ENCODE measurements at places on chromosomes 3 and 15.

GRCh38 chr3:189797103-189797750, 166.0 kb downstream of the TP63 start:
- no peak for DNase-seq

- no peak for DNase-seq
Measured at GRCh38 chr3:112635674-112636073, 5.3 kb downstream of the CCDC80 start.

DNA sequence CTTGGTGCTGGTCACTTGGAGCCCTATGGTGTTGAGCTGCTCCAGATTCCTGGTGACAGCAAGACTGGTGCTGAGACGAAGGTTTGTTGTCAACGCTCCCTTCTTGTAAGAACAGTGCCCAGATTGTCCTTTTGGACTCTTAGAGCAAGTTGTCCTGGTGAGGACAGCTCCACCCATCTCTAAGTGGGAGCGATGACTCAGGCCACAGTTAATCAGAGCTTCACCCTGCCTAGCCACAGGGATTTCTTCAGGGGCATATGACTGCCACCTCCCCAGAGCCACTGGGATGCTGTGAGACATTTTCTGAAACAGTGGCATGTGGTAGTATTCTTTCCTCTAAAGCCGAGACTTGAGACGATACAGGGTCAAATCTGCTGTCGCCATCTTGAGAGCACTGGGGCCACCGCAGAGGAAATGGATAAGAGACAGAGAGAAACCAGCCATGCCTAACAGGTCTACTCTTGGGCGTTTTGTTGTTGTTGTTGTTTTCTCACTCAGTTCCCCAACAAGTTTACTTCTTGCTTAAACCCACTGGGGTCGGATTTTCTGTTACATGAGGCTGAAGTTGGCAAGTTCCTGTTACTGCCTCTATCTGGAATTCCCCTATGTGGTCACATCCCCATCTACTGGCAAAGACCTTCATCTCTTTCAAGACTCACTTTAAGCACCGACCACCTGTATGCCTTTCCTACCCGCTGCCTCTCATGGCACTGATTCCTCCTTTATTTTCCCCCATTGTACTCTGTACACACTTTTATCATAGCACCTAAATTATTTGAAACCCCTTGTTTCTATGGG, 16.0 kb upstream of the PCOLCE2 start:
- DNase-seq: no peak

- DNase-seq: no peak
Measured at GRCh38 chr3:169940470-169941181, 26.0 kb upstream of the SEC62 start.

- no peak for DNase-seq
Measured at GRCh38 chr15:29887721-29888120, 65.5 kb upstream of the TJP1 start.

DNA sequence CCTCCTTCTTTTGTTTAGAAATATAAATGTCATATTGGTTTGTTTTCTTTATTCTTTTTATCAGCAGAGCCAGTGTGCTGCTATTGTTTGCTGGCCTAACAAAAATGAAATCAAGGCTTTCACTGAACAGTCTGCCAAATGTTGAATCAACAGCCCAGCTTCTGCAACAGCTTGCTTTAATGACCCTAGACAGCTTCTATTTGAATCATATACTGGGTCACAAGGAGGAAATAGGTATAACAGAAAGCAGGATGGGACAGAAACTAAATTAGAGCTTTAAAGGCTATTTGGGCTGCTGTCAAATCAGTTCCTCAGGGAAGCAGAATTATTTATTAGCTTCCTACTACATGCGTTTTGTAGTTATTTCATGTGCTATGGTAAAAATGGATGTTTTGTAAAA, 12.1 kb upstream of the DNAJC13 start:
- DNase-seq: peak; percentile 57

DNA sequence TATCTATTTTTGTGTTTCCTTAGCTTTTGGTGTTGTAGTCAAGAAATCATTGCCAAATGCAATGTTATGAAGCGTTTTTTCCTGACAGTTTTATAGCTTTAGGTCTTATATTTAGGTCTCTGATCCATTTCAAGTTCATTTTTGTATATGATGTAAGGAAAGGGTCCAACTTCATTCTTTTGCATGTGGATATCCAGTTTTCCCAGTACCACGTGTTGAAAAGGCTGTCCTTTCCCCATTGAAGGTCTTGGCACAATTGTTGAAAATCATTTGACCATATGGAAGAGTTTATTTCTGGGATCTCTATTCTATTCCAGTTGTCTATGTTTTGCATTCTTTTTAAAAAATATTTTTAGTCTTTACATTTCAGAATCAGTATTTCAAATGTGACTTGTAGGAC, 14.6 kb upstream of the SNRPN start:
- DNase-seq: no peak

DNA sequence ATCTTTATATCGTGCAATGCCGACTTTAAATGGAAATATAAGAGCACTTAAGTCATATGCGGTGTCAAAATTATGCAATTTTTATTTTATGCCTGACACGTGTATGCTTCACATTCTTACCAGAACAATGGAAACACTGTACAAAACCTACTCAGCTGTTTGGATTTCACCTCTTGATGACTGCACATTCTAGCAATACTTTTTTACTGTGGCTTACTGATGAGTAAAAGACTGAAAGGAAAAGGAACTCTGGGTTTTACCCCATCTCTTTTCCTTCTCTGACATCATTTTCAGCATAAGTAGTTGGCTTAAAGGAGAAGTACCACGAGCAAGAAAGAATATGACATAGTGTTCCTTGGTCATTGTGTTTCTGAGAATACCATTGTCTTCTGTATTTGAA, 142.8 kb downstream of the POLR2M start:
- DNase-seq: no peak

- DNase-seq: no peak
Measured at GRCh38 chr15:90681480-90681879, 35.7 kb upstream of the BLM start.

- DNase-seq: no peak
Measured at GRCh38 chr3:189688262-189688661, 57.1 kb downstream of the TP63 start.

DNA sequence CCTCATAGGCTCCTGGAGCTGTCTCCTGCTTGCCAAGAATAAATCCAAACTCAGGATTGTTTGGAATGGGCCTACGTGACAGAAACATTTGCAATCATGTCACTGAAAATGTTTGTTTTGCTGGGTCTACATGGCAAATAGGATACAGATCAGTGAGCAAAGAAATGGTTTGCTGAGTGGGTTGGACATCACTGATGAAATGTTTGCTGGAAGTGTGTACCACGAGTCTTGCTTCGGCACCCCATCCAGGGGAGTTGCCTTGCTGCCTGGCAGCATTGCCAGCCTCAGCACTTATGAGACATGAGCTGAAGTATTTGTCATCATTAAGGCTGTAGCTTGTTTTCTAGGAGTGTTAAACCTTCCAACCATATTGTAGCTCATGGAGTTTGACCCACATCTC, 213.3 kb upstream of the CFAP20DC start:
- DNase-seq: no peak

DNA sequence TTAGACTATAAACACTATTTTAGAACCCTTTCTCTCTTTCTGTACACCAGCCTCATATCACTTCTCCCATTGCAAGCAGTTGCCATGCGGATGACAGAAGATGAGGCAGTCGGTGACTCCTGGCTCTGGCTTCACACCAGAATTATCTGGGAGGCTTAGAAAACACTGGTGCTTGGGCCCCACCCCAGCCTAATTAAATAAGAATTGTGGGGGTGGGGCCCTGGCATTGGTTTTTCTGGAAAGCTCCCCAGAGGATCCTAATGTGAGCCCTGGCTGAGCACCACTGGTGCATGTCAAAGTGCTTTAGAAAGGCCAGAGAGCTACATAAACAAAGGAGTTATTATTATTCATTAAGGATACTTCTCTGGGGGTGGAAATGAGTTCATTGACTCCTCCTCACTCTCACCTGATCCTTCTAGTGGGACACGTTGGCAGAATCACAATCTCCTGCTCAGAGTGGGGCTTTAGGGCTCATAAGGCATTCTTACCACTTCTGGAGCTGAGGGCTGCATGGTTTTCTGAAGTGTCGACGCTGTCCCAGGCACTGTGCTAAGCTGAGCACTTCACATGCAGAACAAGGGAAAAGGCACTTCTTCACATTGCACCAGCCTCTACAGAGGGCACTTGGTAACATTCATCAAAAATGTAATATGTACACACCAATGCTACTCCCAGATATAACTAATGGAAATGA, 188.5 kb upstream of the TLE3 start:
- DNase-seq: peak; percentile 79

GRCh38 chr15:48375767-48376166, 44.5 kb downstream of the DUT start:
- no peak for DNase-seq

- DNase-seq: peak; percentile 1
Measured at GRCh38 chr3:56025326-56025725, 442.9 kb downstream of the ERC2 start.

GRCh38 chr15:61404567-61404966, 175.5 kb upstream of the RORA start:
- DNase-seq: no peak

DNA sequence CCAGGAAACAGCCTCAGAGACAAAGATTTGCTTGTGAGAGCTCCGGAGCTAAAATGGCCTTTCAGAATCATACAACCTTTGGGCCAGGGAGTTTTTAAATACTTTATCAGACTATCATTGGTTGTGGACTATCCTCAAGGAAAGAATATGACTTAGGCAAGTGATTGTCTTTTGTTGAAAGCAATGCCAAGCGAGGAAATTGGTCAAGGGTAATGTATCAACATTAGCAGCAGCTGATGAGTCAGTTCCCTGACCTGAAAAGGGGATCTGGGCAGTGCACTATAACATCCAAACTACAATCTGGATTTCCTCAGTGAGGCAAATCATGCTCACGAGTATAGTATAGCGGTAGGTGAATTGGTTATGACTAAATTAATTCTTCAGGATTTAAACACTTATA, 303.6 kb downstream of the LSAMP start:
- DNase-seq: no peak

- no peak for DNase-seq
Measured at GRCh38 chr15:32766101-32766500, 48.3 kb downstream of the GREM1 start.

GRCh38 chr3:77693147-77693546, 653.2 kb downstream of the ROBO2 start:
- DNase-seq: no peak

DNA sequence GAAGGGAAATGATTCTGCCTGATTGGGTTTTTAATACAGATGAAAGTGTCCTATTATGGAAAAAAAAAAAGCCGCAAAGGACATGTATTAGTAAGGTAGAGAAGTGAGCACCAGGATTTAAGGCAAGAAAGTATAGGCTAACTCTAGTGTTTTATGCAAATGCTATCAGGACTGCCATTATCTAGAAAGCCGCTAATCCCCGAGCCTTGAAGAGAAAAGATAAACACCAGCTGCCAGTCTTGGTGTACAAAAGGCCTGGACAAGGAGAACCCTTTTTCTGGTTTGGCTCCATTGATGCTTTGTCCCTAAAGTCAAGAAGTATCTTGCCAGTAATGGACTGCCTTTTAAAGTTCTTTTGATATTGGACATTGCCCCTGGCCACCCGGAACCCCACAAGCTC, 8.6 kb upstream of the TRIM59 start:
- no peak for DNase-seq

DNA sequence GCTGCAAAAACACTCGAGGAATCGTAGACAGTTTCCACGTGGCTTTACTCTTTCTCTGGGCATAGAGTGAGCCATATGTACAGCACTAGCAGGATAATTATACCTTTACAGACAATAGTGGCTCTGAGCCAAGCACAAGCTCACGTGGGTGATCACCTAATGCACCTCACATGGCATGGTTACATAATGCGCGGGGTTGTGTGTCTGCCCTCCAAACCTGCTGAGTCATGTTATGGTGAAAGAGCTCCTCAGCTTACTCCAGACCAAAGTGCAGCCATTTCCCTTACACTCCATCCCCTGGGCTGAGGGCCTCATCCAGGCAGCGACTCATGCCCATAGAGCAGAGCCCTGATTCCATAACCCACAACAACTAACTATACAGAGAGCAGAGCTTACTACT, 1458.4 kb upstream of the CADM2 start:
- no peak for DNase-seq

DNA sequence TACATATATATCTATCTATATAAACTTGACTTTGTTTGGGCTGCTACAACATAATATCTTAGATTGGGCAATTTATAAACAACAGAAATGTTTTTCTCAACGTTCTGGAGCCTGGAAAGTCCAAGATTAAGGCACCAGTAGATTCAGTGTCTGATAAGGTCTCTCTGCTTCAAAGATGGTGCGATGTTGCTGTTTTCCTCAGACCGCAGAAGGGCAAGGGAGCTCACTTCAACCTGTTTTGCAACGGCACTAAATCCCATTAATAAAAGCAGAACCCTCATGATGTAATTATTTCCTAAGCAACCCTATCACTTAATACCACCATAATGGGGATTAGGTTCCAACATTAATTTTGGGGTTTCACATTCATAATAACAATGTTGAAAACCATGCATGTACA, 1134.8 kb downstream of the NSUN3 start:
- no peak for DNase-seq

GRCh38 chr3:141656771-141657170, 81.3 kb upstream of the RNF7 start:
- DNase-seq: no peak

GRCh38 chr3:194376241-194376560, 6.7 kb upstream of the LRRC15 start:
- no peak for DNase-seq

DNA sequence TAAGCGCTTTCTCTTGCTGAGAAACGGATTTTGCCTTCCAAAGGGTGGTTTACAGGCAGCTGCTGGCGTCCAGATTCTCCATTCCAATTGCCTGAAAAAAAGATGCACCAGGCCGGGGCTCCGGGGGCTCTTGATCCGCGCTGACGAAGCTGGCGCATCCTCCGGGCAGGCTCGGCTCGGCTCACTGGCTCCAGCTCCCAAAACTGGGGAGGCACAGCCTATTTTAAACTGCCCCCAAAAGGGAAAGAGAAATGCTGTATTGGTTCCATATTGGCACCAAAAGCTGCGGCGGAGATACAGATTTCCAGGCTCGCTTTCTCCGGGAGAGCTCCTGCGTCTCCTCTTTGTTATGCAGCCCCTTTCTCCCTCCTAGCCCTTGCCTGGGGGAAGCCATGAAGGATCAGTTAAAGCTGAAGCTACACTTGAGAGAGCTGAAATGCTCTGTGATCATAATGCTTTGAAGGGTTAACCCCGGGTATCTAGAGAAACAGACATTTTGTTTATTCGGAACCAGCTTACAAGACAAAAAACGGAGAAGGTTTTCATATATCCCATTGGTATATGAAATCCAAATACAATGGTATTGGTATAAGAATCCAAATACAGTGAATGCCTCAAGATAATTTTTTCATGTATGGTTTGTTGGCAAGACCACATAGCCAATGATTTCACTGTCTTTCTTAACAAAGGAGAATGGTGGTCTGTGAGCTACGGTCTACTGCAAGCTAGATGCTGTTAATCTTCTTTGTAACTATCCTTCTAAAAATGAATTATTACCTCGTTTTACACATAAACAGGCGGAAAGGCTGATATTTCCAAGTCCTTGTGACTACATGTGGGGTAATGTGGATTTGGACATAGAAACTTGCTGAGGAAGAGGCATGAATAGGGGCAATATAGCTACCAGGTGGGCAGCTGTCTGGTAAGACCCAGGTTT, 693 bp downstream of the CD200 start:
- DNase-seq: no peak

GRCh38 chr3:56131974-56132590, 336.2 kb downstream of the ERC2 start:
- no peak for DNase-seq

- DNase-seq: no peak
Measured at GRCh38 chr3:41997702-41998550, 36.0 kb upstream of the ULK4 start.
